Non-pigmented ciliary epithelial cell (primary cell): ENCODE measurements at places on chromosomes 2 and 18.

GRCh38 chr2:224405412-224405811, 3.5 kb upstream of the FAM124B start:
- no peak for DNase-seq

- no peak for DNase-seq
Measured at GRCh38 chr18:22987547-22988189, 54.5 kb downstream of the RBBP8 start.

DNA sequence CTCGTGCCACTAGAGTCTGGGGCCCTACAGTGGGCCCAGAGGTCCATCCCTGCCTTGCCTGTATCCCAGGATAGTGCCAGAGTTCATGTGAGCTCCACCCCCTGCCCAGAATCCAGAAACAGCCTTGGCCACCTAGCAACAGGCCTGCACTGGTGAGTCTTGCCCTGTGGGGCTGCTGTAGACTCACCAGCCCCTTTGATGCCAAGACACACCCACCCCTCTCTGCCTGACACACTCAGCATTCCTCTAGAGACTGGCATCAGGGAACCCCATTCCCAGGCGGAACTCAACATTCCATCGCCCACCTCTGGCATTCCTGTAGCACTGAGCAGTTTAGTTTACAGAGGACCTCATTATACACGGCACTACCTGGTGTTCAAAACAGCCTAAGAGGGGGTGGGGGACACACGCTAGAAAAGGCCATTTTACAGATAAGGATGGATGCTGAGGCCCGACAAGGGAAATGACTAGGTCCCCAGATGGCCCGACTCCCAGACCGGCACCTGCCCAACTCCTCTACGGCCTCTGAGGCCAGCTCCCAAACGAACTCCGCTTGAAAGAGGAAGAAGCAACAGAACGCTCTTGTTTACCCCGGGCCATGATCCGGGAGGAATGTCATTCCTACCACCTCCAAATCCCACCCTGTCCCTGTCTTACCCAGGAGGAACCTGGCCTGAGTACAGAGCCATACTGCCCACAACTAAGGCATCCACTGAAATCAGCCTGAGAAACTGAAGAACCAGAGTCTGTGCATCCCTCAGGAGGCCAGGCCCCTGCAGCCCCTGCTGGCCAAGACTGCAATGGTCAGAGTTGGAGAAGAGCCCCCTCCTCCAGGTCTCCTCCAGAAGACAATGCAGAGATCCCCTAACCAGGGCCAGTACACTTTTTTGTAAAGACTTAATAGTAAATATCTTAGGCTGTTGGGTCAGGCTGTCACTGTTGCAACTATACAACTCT, 180.2 kb downstream of the TNS1 start:
- no peak for DNase-seq

DNA sequence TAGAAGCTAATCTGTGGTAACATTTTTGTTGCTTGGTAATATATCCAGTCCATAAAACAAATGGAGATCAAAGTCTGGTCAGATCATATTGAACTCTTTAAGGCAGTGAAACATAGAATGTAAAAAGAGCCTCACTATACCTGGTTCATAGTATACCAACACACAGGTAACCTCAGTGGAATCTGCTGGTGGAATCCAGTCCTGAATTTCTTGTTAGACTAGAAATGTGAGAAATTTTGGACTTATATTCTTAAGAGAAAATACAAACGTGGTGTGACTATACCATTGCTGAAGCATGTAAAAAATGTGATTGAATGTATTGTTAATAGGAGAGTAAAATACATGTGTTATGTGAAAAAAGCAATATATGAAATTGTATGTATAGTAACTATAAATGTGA, 46.1 kb upstream of the GRHL1 start:
- no peak for DNase-seq

DNA sequence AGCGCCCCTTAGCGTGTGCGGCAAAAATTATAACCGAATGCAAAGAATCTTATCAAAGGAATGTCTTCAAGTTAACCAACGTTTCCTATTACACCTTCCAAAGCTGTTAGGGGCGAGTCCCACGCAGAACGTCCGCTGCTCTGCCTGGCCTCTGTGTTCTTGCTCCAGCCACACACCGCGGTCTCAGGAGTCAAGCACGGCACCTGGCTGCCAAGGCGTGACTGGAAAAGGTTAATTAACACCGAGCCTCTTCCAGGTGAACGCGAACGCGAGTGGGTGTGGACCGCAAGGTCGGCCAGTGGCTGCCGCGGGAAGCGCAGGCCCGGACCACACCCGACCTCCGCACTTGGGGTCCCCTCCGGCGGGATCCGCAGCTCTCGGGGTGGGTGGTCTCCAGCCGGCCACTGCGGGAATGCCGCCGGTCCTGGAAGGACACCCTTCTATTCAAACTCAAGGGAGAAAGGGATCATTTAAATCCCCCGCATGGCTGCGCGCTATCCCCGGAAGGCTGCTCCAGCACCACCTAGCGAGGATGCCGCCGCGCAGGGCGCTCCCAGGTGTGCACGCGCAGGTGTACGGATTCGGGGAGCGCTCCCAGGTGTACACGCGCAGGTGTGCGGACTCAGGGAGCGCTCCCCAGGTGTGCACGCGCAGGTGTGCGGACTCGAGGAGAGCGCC, 830 bp downstream of the CYB5A start:
- DNase-seq, result no peak

GRCh38 chr2:33788044-33788443, 188.9 kb upstream of the FAM98A start:
- peak; percentile 40 for DNase-seq

- no peak for DNase-seq
Measured at GRCh38 chr2:132443106-132443505, 26.5 kb downstream of the GPR39 start.

DNA sequence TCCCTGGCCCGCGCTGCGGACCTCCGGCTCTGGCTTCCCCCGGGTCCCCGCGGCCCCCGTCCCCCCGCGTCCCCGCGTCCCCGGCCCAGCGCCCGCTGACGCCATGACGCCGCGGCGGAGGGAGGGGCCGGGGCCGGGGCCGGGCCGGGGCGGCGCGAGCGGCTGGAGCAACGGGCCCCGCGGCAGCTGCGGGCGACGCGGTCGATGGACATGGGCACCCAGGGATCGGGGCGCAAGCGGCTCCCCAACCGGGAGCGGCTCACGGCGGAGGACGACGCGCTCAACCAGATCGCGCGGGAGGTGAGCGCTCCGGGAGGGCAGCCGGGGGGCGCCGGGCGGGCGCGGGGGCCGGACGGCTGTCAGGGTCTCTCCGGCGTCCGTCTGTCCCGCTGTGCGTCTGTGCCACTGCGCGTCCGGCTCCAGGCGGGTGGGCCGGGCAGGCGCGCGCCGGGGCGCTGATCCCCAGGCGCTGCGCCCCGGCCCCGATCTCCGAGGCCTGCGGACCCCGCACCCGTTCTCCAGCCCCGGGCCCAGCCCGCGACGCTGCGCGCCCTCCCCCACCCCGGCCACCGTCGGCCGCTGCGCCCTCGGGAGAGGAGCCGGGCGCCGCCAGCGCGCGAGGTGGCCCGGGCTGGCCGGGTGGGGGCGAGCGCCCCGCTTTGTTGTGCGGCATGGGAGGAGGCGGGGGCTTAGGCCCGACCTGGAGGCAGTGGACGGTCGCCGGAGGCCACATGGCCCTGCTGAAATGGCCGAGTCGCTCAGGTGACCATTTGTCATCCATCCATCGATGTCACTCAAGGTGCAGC, at the start of gene LRRFIP1:
Gene LRRFIP1, plus strand, starts transcription at position 147 of the 806 bp plus-strand sequence. Its CDS starts 58 bp downstream, at position 205.
- no peak for DNase-seq

- no peak for DNase-seq
Measured at GRCh38 chr2:122929347-122929746, 1095.7 kb upstream of the CNTNAP5 start.

DNA sequence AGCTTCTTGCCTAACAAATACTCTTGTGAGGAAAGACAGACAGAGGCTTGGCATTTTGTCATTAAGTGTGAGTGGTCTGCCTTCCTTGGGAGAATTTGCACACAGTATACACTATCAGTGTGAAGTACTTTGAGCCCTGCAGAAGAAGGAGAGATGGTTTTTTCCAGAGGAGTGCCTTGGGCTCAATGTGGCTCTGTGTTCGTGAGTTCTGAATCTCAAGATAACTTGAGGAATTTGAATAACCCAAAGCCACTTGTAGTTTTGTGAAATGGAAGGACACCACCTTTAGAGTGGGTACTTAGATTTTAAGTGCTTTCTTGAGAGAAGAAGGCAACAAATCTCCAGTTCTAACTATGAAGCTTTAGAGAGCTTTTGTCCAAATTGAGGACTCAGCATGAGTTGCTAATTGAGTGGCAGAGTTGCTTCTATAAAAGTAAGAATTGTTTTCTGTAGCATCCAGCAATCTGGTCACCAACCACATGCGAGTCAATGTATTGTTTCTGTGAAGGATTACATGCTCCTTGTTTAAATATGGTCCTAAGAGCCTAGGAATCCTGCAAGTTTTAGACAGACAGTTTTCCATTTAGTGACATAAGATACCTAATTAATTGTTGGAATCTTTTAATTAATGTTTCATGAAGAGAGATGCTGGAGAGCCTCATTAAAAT, 68.3 kb downstream of the BABAM2 start:
- DNase-seq, result no peak

DNA sequence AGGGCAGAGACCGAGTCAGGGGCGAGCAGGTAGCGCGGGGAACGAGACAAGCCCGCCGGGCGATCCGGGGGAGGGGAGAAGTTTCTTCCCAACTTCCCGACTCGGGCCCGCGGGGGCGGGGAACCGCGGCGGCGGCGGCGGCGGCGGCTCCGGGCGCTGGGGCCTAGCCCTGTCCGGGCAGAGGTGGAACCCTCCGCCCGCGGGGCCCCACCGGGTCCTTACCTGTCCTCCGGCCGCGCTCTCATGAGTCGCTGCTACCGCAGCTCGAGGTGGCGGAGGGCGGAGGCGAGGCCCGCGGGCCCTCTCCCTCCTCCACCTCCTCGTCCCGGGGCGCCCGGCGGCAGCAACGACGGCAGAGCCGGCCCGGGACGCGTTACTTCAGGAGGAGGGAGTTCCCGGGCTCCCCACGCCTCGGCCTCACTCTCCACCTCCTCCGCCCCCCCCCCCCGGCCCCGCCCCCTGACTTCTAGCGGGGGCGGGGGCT, at the start of gene YES1:
Gene YES1, minus strand, starts transcription at position 351 of the 484 bp plus-strand sequence. CDS start 55,415 bp downstream, outside the sequence.
- DNase-seq, result no peak

GRCh38 chr2:215071676-215072075, 66.8 kb downstream of the ABCA12 start:
- no peak for DNase-seq
